Activated naive CD8-positive, alpha-beta T cell treated with anti-CD3 and anti-CD28 coated beads, Interleukin-2, amount 50 U/mL, for 16 hours (primary cell): ENCODE measurements at places on chromosomes 12 and 14.

DNA sequence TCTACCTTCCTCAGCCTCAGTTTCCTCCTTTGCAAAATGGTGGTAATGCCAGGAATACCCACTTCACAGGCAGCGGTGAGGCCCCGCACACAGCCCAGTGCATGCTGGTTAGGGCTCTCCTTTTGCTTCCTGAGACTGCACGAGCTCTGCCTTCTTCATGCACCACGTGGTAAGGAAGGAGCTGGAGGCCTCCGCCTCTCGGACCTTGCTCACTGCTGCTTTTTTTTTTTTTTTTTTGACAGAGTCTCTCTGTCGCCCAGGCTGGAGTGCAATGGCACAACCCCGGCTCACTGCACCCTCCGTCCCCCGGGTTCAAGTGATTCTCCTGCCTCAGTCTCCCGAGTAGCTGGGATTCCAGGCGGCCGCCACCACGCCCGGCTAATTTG is 18.1 kb downstream of the TAMALIN start:
- DNase-seq, result no peak

- no peak for DNase-seq
Observed at GRCh38 chr14:96231526-96232130, 24.4 kb upstream of the BDKRB1 start.

GRCh38 chr12:94078736-94079509 is 69.5 kb upstream of the PLXNC1 start:
- DNase-seq, result no peak

GRCh38 chr14:63045234-63045611 is at the start of gene KCNH5:
Gene KCNH5, minus strand, starts transcription at chr14:63045458. Its CDS starts 272 bp downstream, at chr14:63045186.
- DNase-seq, result no peak

- no peak for DNase-seq
Observed at GRCh38 chr12:12427568-12427967, 70.7 kb downstream of the BORCS5 start.

GRCh38 chr12:6752167-6752920 is 597 bp downstream of the MLF2 start:
- DNase-seq, result no peak
